B cell (primary cell): ENCODE measurements at places on chromosomes 4 and X.

DNA sequence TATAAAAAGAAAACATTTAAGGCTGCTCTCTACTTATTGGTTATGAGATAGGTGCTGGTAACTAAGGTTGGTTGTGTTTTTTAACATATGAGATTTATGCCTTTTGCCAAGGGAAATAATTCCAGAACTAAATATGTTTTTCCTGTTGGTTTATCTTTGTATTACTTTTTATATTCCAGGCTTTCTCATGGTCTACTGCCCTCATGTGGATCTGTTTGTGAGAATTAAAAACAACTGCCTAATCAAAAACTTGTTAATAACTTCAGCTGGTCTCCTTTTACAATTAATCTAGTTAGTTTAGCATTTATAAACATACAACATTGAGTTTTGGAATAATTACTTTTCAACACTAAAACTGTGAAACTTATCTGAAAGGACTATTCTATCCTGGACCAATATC is 1208.3 kb downstream of the ADGRL3 start:
- no peak for DNase-seq

DNA sequence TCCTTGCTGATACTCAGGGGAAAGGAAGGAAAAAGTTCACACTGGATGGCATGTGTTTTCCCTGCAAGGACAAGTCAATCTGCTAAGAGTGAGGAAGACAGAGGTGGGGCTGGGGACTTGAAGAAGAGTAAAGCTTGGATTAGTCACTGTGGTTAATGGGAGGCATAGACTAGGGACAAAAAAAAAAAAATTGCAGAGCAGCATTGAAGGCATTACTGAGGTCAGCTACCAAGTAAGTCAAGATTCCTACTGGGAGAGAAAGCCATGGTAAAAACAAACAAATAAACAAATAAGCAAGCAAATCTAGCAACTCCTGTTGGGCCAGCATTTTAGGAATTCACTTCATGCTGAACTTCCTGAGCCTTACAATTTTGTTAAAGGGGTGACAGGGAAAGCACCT is 58.2 kb upstream of the GPC4 start:
- DNase-seq: no peak

- no peak for DNase-seq
These were observed 19.0 kb upstream of the PDE5A start for GRCh38 chr4:119647558-119647957.

GRCh38 chr4:2728221-2728620 is 27.9 kb downstream of the TNIP2 start:
- DNase-seq: no peak

GRCh38 chrX:71492231-71493065 is 40.5 kb upstream of the OGT start:
- peak; percentile 60 for DNase-seq
